H9 (cell line): ENCODE measurements at places on chromosomes 11 and 22. TPM values are rescaled to one million over a fixed set of nuclear protein-coding genes. Genes with fewer than 3 reads are reported as not detected.
A peak's percentile ranks its signal among the peaks of the same experiment; 100 is the strongest.

GRCh38 chr11:75503531-75504099 is 22.1 kb downstream of the GDPD5 start:
- no peaks in the 10 kb centered on the region for H3K36me3 ChIP-seq
- H3K4me1 ChIP-seq: no peaks in the 10 kb centered on the region
- no peaks in the 10 kb centered on the region for H3K27me3 ChIP-seq
- no peak overlapping the region for H3K27ac ChIP-seq
- H3K4me3 ChIP-seq: no peak overlapping the region

- peaks cover 95% of the 10 kb centered on the region for H3K36me3 ChIP-seq
- H3K27ac ChIP-seq: no peak overlapping the region
- no peaks in the 10 kb centered on the region for H3K4me1 ChIP-seq
- DNase-seq: peak; percentile 74
Measured at GRCh38 chr22:38298312-38299005, 18.8 kb downstream of the CSNK1E start.

- no peak overlapping the region for H3K4me3 ChIP-seq
- no peak overlapping the region for H3K27ac ChIP-seq
- no peaks in the 10 kb centered on the region for H3K36me3 ChIP-seq
- DNase-seq: no peak
Measured at GRCh38 chr11:19382131-19382611, 141.4 kb upstream of the E2F8 start.

DNA sequence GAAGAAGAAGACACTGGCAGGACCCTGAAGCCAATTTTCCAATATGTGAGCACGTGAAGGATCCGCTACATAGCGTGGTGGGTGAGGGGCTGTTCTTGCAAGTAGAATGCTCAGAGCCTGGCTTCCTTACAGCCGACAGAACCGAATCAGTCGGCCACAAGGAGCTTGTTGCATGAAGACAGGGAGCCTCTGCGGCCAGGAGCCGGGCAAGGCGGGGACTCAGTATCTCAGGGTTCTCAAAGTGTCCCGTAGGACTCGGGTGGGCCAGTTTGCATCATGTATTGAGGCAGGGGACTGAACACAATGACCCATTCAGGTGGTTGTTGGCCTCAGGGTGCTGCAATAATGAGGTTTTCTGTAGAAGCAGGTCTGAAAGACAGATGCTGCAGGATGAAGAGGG is 289.5 kb downstream of the NTM start:
- no peak overlapping the region for H3K27ac ChIP-seq
- no peaks in the 10 kb centered on the region for H3K36me3 ChIP-seq
- no peak for DNase-seq
- H3K27me3 ChIP-seq: no peaks in the 10 kb centered on the region

- no peak overlapping the region for H3K27ac ChIP-seq
- H3K36me3 ChIP-seq: no peaks in the 10 kb centered on the region
- no peak overlapping the region for H3K4me3 ChIP-seq
- no peaks in the 10 kb centered on the region for H3K27me3 ChIP-seq
- DNase-seq: no peak
- no peaks in the 10 kb centered on the region for H3K4me1 ChIP-seq
Measured at GRCh38 chr22:35203583-35203982, 53.7 kb upstream of the HMGXB4 start.

- H3K36me3 ChIP-seq: peaks cover 15% of the 10 kb centered on the region
- peaks cover 12% of the 10 kb centered on the region for H3K4me1 ChIP-seq
- H3K27ac ChIP-seq: no peak overlapping the region
- DNase-seq: no peak
Measured at GRCh38 chr22:28942801-28943500, 59.6 kb downstream of the ZNRF3 start.

GRCh38 chr11:126840201-126840886 is 160.2 kb downstream of the KIRREL3 start:
- no peak for DNase-seq
- H3K36me3 ChIP-seq: 0 out of 2 replicates have a peak, but pooled peaks cover 3% of the 10 kb centered on the region
- no peak overlapping the region for H3K27ac ChIP-seq
- H3K27me3 ChIP-seq: no peaks in the 10 kb centered on the region
- H3K4me1 ChIP-seq: no peaks in the 10 kb centered on the region

GRCh38 chr11:77407613-77408012 is 66.3 kb downstream of the PAK1 start:
- no peak overlapping the region for H3K27ac ChIP-seq
- H3K27me3 ChIP-seq: no peaks in the 10 kb centered on the region
- no peak for DNase-seq
- H3K36me3 ChIP-seq: no peaks in the 10 kb centered on the region
- H3K4me1 ChIP-seq: peaks cover 13% of the 10 kb centered on the region

- no peak overlapping the region for H3K27ac ChIP-seq
- no peaks in the 10 kb centered on the region for H3K36me3 ChIP-seq
- H3K4me3 ChIP-seq: no peak overlapping the region
- H3K27me3 ChIP-seq: no peaks in the 10 kb centered on the region
Measured at GRCh38 chr11:101509922-101510321, 73.9 kb downstream of the TRPC6 start.

DNA sequence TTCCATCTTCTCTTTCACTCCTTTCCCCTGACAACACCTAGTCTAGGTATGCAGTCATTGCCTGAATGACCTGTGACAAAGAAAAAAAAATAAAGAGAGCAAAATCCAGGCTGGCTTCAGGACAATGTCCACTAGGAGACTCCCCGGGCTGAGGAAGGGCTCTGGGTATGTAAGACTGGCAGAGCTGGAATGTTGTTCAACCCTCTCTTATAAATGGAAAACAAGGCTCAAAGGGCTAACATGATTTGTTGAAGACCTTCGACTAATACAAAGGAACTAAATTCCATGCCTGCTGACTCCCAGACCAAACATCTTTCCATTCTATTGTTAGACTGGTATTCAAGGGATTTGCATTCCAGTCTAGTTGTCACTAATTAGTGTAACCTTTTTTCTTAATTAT is 122.2 kb downstream of the ARL14EP start:
- H3K36me3 ChIP-seq: no peaks in the 10 kb centered on the region
- peaks cover 12% of the 10 kb centered on the region for H3K4me1 ChIP-seq
- no peaks in the 10 kb centered on the region for H3K27me3 ChIP-seq
- no peak for DNase-seq
- no peak overlapping the region for H3K4me3 ChIP-seq
- H3K27ac ChIP-seq: no peak overlapping the region

- peaks cover 33% of the 10 kb centered on the region for H3K36me3 ChIP-seq
- no peaks in the 10 kb centered on the region for H3K4me1 ChIP-seq
- DNase-seq: no peak
- no peak overlapping the region for H3K27ac ChIP-seq
- no peaks in the 10 kb centered on the region for H3K27me3 ChIP-seq
- peak overlapping the region; percentile 98 for H3K4me3 ChIP-seq
Measured at GRCh38 chr11:61361237-61361740, 393 bp downstream of the CYB561A3 start.

GRCh38 chr11:5938603-5938965 is 3.5 kb upstream of the OR56A3 start:
- no peak overlapping the region for H3K27ac ChIP-seq
- H3K4me3 ChIP-seq: no peak overlapping the region; the same call in 2 of the 3 replicates
- no peak for DNase-seq

GRCh38 chr11:108672113-108672512 is 7.2 kb downstream of the DDX10 start:
- H3K27me3 ChIP-seq: no peaks in the 10 kb centered on the region
- no peak overlapping the region for H3K4me3 ChIP-seq

Gene SCUBE2
- total RNA-seq: 1.6 and 1.8 TPM in 2 replicates

Gene LRRC55
- 0.90 and 1.0 TPM in 2 replicates for total RNA-seq

Gene SOX10
- 2.1 and 2.4 TPM in 2 replicates for total RNA-seq

Gene CD3D
- total RNA-seq: not detected in 2 replicates

Gene RAPSN
- 0.48 TPM in 1 of 2 replicates, not detected in the other for total RNA-seq

Gene TEX12
- total RNA-seq: 0.22 and 0.31 TPM in 2 replicates
